Mononuclear cell (primary cell): ENCODE measurements at places on chromosomes 2 and 18. TPM values are rescaled to one million over a fixed set of nuclear protein-coding genes. Genes with fewer than 3 reads are reported as not detected.

SP9 gene
- total RNA-seq = not detected

HDHD2 gene
- total RNA-seq = 4.0 TPM

RAX gene
- total RNA-seq = not detected

DBI gene
- total RNA-seq = 46.8 TPM

STAT4 gene
- 163 TPM for total RNA-seq

ARHGEF4 gene
- 1.5 TPM for total RNA-seq

SP5 gene
- total RNA-seq = not detected

LONRF2 gene
- total RNA-seq = 0.10 TPM
